Dermis blood vessel endothelial cell (primary cell): ENCODE measurements at places on chromosomes 3 and 15. TPM values are rescaled to one million over a fixed set of nuclear protein-coding genes. Genes with fewer than 3 reads are reported as not detected.

DNA sequence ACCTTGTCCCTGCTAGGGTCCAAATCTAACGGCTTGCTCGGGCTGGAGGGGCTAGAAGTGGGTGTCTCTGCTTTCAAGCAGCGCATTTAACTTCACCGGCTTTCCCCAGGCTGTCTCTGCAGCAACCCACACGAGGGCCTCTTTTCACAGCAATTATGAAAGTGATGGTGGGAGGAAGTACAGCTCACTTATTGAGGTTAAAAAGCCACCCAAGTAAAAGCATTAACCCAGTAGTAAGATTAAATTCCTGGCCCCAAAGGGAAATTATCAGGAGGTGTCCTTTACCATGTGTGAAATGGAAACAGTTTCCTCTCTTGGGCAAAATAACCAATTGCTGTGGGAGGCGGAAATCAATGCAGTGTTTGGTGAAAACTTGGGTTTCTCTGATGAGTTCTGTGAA, 41.1 kb downstream of the NGRN start:
- no peak for DNase-seq

DNA sequence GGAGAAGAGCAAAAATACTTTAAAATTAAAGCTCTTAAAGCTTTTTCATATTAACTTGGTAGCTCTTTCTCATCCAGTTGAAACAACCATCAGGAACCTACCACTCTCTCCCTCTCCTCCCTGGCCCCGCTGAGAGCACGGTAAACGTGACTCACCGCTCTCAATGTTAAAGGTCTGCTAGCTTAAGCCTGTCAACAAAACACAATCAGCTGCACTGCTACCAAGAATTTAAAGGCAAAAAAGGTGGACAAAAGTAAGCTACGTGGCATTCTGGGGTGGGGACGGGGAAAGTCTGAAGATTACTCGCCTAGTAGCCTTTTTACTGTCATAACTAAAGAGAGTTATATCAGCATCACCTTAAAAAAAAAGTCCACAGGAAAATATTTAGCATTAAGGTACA, 8.4 kb upstream of the GP5 start:
- DNase-seq, result peak; percentile 69

GRCh38 chr3:106004137-106004681, 135.4 kb upstream of the CBLB start:
- DNase-seq, result peak; percentile 17

Gene P2RY12
- not detected in 2 replicates for total RNA-seq

- no peak for DNase-seq
Observed at GRCh38 chr3:30711151-30711550, 104.8 kb downstream of the TGFBR2 start.

GRCh38 chr3:17412950-17413530, 329.4 kb downstream of the TBC1D5 start:
- DNase-seq, result peak; percentile 80

GRCh38 chr3:120013481-120013880, 80.8 kb downstream of the GSK3B start:
- DNase-seq, result peak; percentile 54

GRCh38 chr3:37987315-37987697, 3.3 kb upstream of the VILL start:
- DNase-seq, result no peak

Gene RAD54L2
- total RNA-seq, result 18.9 and 19.7 TPM in 2 replicates

DNA sequence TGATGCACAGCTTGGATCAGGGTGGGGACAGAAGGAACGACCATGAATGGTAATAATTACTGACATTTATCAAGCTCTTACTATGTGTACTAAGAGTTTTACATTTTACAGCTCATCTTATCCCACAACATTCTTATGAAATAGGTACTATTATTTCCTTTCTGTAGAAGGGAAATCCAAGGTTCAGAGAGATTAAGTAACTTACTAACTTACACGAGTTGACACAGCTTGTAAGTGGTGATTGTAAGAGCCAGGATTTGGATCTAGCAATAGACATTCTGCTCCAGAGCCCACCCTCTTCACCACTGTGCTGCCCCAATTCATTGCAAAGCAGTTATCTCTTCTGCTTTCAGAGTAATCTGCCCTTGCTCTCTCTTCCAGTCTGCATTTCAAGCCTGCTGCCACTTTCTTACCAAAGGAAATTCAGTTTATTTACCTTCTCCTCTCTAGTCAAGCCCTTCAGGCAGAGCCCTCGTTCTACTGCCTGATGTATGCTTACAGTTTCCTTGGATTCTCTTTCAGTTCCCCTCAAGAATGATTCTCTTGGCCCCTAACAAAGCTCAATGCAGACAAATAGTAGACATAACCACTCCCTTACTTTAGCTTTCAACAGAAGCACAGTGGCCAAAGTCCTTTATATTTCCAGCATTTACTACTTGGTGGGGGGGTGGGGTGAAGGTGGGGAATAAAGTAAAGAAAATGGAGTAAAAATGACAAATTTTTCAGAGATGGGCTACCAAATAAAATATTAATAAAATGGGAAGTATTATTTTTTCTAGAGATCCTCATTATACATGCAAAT, 65.8 kb downstream of the ATP8B4 start:
- DNase-seq, result no peak
